ENCODE measurements at places on chromosomes 3 and 15.

- DNase-seq, result no peak
These were observed 4.7 kb downstream of the ATG7 start for GRCh38 chr3:11276901-11277300.

GRCh38 chr15:38549222-38549621 is 15.4 kb downstream of the RASGRP1 start:
- DNase-seq, result no peak

DNA sequence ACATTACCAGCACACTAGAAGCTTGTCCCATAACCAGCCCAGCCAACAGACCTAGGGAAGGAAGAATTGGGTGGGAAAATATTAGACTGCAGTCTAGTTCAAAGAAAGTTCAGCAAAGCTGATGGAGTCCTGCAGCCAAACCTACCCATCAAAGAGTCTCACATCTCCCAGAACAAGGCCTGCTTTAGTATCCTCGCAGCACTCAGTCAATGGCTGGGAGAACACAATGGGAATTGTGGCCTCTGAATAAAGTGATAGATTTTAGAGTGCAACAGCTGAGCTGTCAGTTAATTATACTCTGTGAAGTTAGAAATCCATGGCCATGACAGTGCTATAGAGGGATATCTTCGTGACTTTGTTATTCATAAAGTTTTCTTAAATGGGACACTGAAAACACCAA is 207.2 kb upstream of the NAALADL2 start:
- no peak for DNase-seq

DNA sequence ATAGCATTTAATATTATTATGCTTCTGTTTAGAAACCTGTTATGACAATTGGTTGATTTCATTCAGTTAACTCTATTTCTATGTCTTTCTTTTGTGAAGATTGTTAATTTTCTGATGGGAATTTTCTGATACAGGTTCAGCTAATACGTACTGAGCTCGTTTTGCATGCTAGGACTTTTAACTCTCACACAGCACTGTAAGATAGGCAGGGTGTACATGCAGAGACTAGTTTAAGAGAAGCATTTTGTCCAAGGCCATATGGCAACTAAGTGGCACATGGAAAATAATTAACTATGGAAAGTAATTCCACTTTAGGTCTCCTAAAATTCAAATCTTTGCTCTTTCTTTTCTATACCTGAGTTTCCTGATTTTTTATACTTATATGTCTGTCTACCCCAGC is 81.9 kb downstream of the IL1RAP start:
- no peak for DNase-seq

- DNase-seq, result no peak
These were observed 313.3 kb downstream of the SATB1 start for GRCh38 chr3:18111796-18112232.

- no peak for DNase-seq
These were observed 129.1 kb downstream of the NTRK3 start for GRCh38 chr15:88127432-88127790.

DNA sequence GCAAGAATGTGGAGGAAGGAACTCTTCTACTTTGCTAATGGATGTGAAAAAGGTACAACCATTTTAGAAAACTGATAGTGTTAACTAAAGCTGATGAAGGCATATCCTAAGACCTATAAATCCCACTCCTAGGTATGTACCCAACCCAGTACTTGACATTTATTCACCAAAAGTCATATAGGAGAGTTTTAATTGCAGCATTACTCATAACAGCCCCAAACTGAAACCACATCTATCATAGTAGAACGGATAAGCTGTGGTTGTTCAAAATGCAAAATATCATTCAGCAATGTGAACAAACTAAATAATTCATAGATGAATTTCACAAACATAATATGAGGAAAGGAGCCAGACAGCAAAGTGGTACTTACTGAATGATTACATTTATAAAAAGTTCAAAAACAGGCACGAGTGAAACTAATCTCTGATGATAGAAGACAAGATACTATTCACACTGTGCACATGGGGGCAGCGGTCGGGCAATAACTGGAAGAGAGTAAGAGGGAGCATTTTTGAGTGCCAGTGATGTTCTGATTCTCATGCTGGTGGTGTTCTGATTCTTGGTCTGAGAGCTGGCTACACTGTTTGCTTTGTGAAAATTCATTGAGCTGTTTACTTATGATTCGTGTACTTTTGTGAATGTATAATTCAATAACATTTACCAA is 34.3 kb downstream of the GOLIM4 start:
- no peak for DNase-seq

GRCh38 chr15:52735231-52736089 is 54.7 kb downstream of the ONECUT1 start:
- no peak for DNase-seq

DNA sequence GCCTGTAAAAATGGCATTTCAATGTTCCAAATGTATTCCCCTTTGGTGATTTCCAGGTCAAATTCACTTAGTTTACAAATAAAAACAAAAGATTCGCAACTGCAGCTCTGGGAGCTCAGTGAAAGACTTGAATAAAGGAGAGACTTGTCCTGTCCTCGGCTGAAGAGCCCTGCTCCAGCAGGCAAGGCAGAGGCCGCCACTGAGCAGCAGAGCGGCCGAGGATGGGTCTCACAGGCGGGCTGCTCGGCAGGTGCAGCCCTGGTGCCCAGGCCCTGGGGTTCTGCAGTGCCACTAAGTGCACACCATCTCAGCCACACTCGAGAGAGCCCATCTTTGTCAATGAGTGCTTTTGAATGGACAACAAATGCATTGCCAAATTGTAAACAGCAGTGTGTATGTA is 856.2 kb downstream of the AGBL1 start:
- no peak for DNase-seq

DNA sequence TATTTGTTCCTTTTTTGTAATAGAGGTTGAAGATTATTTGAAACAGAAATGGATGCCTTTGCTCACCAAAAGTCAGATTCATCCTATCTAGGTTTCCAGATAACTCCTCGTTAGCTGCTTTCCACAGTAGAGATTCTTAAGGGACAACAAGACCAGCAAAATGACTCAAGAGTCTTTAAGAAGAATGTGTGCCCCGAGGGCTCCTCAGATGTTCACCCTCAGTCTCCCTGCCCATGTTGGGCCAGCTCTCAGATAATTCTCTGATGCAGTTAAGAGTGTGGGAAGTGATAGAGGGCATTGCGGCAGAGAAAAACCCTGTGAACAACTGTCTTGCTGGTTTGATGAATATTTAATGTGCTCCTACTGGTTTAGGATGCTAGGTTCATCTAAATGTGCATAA is 251.1 kb downstream of the PTPRG start:
- no peak for DNase-seq

DNA sequence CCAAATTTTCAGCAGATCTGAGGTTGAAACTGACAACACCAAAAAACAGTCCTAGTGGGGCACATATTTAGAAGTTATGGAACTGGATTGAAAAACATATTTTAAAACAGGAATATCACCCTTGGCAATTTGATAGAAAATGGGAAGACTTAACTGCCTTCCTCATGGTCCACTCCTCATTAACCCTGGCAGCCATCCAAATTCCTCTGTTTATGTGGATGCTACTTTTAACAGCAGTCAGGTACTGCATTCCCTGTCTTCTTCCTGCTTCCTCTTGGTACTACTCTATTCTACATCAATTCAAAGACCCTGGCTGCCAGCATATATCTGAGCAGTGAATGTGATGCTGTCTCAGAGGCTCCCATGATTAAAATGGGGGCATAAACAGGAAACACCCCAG is 54.3 kb downstream of the PDE8A start:
- no peak for DNase-seq
